ENCODE measurements at places on chromosomes 5 and 9.

DNA sequence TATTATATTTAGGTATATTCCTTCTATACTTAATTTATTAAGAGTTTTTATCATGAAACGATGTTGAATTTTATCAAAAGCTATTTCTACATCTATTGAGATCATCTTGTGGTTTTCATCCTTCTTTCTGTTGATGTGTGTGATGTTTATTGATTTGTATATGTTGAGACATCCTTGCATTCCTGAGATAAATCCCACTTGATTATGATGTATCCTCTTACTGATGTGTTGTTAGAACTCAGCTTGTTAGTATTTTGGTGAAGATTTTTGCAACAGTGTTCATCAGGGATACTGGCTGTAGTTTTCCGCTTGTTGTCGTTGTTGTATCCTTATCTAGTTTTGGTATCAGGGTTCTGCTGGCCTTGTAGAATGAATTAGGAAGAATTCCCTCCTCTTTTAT is 213.6 kb downstream of the GDNF start:
- DNase-seq = no peak

DNA sequence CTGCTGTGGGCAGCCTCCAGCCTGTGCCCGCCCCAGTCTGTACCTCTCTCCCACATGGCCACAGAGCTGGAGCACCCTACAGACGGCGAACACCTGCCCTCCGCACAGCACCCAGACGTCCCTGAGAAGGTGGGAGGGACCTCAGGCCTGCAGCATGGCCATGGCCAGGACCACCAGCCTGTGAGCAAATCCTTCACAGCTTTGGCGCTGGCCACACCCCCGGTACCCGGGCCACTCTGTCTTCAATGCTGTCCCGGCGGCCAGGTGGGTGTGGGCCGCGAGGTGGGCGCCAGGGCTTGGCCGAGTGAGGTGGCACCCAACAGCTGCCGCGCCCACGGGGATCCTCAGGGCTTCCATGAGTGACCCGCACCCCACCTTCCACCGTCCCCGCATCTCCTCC is 18.7 kb downstream of the NOTCH1 start:
- no peak for DNase-seq

DNA sequence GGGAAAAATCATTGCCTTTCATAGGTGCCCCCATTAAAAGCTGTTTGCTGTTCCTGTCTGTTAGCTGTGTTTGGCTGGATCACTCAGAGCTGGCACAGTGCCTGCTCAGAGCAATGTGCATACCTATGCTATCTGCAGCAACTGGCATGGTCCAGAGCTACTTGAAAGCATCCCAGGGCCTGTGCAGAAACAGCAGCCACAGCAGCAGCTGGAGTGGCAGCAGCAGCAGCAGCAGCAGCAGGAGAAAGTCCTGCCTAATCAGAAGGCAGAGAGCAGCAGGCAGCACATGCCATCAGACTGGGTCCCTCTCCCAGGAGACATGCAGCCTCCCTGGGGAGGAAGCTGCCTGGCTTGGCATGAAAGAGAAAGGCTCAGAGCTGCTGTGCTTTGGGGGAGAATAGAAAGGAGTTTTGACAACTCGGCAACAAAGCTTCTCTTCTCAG is 243.8 kb upstream of the WWC1 start:
- no peak for DNase-seq

GRCh38 chr9:38180656-38181055 is 111.6 kb upstream of the SHB start:
- DNase-seq = no peak

- no peak for DNase-seq
Measured at GRCh38 chr5:172801179-172801671, 30.2 kb upstream of the DUSP1 start.

GRCh38 chr9:133684936-133685361 is 48.8 kb downstream of the DBH start:
- DNase-seq = no peak

- no peak for DNase-seq
Measured at GRCh38 chr5:1568201-1568979, 44.6 kb upstream of the LPCAT1 start.

- DNase-seq = no peak
Measured at GRCh38 chr5:34891981-34892380, 23.3 kb downstream of the RAD1 start.

Data from activated T-helper 1 cell treated with Interleukin-2 at 50 U/mL for 16 hours (primary cell).